ENCODE measurements at places on chromosomes 2 and 18.

GRCh38 chr2:85378257-85378656 is 23.7 kb downstream of the ELMOD3 start:
- no peak for DNase-seq

DNA sequence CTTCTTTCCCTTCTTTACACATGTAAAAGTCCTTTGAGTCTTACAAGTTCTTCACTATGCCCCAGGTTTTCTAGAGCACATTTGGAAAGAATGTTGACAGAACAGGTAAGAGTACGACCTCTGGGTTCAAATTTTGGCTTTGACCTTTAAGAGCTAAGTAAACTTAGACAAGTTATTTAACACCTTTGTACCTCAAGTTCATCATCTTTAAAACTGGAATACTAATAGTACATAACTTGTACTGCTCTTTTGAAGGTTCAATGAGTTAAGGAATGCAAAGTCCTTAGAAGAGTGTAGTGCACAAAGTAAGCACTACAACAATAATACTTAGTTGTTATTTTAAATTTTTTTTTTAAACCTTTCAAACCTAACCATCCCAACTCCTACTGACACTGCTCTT is 156.6 kb downstream of the TMEFF2 start:
- no peak for DNase-seq

DNA sequence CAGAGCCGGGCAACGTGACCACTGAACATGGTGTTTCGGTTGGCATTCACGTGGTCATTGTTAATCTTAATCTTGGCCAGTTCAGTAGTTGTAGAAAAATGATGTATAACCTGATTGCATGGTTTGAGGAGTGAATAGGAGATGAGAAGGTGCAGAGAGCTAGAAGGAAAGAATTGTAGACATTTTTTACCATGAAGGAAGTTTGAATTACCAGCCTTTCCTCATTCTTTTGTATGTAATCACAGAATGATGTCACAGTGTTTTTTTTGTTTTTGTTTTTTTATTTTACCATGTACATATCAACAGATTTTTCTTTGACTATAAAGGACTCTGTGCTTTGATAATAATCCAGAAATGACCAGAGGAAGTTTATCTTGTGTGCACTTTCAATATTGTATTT is 126.3 kb downstream of the LTBP1 start:
- no peak for DNase-seq

DNA sequence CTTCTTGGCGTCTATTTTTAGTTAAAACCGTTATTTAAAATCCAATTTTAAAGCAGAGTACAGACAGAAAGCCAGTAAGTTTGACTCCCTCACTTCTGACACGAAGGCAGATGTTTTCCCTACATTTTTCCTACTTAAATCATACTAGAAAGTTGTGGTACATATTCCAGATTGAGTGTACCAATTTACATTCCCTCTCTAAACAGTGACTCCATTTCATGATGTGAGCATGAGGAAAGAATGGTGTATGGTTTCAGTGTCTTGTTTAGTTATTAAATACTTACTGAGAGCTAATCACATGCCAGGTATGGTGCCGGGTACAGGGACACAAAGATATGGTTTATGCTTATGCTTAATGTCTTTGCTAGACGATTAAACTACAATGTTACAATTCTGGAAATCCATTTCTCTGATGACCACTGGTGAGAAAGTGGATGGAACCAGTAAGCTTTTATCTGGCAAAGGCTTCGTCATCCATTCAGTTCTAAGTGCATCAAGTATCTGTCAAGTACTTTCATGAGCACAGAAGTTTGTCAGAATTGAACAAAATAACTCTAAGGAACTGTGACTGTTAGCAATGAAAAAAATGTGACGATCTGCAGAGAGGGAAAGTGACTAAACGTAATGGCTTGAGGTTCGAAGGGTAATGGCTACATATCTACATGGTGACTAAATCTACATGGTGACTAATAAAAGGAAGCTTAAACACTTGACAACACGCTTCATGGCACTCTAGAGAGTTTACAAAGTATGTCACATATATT is 25.7 kb downstream of the MAP4K3 start:
- DNase-seq: no peak

DNA sequence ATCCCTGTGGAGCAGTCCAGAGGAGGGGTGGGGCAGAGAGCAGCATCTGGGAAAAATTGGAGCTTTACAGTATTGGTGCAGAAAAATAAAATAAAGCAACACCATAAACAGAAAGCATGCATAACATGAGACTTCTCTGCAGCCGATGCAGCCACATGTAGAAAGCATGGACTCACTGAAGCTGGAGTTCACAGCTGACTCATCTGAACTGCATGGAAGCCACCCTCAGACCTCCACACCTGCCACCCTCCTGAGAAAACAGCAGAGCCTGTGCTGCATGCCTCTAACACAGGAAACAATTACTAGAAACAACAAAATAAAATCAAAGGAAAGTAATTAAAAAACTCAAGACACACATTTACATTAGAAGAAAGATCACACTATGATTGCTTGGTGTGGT is 169.4 kb upstream of the ALKAL2 start:
- DNase-seq: no peak

Data from head of caudate nucleus (tissue), 42 donors.